ENCODE measurements at places on chromosomes 1 and 21. TPM values are rescaled to one million over a fixed set of nuclear protein-coding genes. Genes with fewer than 3 reads are reported as not detected.

- no peaks in the 10 kb centered on the region for H3K36me3 ChIP-seq
- H3K27me3 ChIP-seq: no peaks in the 10 kb centered on the region
- DNase-seq: no peak
- no peak overlapping the region for H3K27ac ChIP-seq
Measured at GRCh38 chr1:186994897-186995296, 166.1 kb downstream of the PLA2G4A start.

The INTS3 gene
- total RNA-seq: 41.5 TPM

The KRTAP19-1 gene
- not detected for total RNA-seq

The ADAMTS5 gene
- 9.6 TPM for total RNA-seq

The CYP4Z1 gene
- total RNA-seq: not detected

GRCh38 chr1:3695326-3696217 is 43.3 kb downstream of the TP73 start:
- H3K4me3 ChIP-seq: no peak overlapping the region
- DNase-seq: peak; percentile 69
- H3K4me1 ChIP-seq: no peaks in the 10 kb centered on the region
- no peaks in the 10 kb centered on the region for H3K36me3 ChIP-seq
- H3K27ac ChIP-seq: no peak overlapping the region

- no peak overlapping the region for H3K27ac ChIP-seq
- H3K4me1 ChIP-seq: 0 out of 2 replicates have a peak, but pooled peaks cover 5% of the 10 kb centered on the region
- no peak overlapping the region for H3K4me3 ChIP-seq
Measured at GRCh38 chr21:45704311-45705108, 61.0 kb downstream of the PCBP3 start.

The MORC3 gene
- 38.7 TPM for total RNA-seq

The CLIC6 gene
- not detected for total RNA-seq

DNA sequence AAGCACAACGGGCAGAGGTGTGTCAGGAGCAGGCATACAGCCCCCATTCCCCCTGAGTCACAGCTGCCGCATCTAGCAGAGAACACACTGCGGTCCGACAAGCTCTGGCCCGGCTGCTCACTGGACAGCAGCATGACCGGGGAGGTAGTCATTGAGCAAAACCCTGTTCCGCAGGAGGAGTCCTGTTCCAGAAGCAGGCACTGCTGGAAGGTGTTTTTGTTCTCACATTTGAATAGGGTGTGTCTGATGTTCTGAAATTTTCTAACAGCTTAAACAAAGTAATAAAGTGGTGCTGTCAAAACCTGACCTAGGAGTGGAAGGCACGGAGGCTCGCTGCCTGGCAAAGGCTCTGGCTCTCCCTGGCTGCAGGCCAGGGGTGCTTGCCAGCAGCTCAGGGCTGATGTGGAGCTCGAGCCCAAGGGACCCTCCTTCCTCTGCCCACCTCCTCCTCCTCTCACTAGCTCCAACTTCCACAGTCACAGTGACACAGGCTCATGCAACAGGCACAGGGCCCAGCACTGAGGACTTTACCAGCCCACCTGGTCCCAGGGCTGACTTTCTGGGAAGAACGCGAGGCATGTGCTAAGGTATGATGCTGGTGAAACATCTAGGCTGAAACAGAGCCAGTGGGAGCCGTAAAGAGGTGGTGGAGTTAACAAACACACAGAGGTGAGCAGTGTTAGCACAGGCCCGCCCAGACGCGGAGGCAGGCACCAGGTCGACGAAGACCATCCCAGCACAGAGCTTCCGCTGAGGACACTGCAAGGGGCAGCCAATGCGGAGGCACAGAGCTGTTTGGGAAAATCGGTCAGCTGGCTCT is 118.6 kb upstream of the IFFO2 start:
- DNase-seq: no peak
- no peaks in the 10 kb centered on the region for H3K4me1 ChIP-seq
- no peak overlapping the region for H3K4me3 ChIP-seq
- H3K27me3 ChIP-seq: no peaks in the 10 kb centered on the region

GRCh38 chr1:242243472-242243871 is 244.6 kb upstream of the MAP1LC3C start:
- DNase-seq: no peak
- no peaks in the 10 kb centered on the region for H3K36me3 ChIP-seq
- H3K27me3 ChIP-seq: no peaks in the 10 kb centered on the region
- no peaks in the 10 kb centered on the region for H3K4me1 ChIP-seq
- H3K4me3 ChIP-seq: no peak overlapping the region

DNA sequence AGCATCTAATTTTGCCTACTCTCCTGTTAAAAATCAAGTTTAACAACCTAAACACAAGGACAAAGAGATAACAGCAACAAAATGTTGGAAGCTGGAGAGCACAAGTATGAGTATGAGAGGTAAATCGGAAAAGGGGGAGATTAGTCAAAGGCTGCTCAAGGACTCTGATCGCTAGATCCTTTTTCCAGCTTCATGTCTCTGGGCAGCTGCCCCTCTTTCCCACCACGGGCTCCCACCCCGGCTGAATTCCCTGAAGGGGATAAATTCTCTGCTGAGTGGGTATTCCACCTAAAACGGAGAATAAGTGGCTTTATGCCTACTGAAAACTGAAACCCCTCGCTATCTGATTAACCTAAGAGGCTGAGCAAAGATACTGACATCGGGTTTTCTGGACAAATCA is 696 bp upstream of the CTBS start:
- H3K4me1 ChIP-seq: peaks cover 25% of the 10 kb centered on the region
- H3K27ac ChIP-seq: no peak overlapping the region
- peak overlapping the region; percentile 93 for H3K4me3 ChIP-seq
- 0 out of 2 replicates have a peak, but pooled peaks cover under 1% of the 10 kb centered on the region for H3K36me3 ChIP-seq
- H3K27me3 ChIP-seq: no peaks in the 10 kb centered on the region

DNA sequence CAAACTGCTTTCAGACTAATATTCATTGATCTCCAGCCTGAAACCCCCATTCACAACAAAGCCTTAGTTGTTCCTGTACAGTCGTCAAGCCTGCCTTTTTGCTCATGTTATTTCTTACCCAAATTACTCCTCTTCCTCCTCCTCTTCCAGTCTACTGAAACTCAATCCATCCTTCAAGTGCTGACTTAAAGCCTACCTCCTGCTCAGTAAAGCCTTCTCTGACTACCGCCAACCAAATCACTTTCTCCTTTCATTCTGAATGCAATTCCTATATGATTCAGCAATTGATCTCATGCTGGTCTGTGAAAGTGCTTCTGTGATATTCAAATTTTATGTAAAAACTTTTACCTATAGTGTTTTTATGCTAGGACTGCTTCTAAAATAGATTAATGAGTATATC is 18.6 kb downstream of the TAF5L start:
- peaks cover 69% of the 10 kb centered on the region for H3K36me3 ChIP-seq
- H3K27me3 ChIP-seq: no peaks in the 10 kb centered on the region
- no peak overlapping the region for H3K27ac ChIP-seq

The TAS1R1 gene
- not detected for total RNA-seq

The LENEP gene
- total RNA-seq: not detected

The PM20D1 gene
- total RNA-seq: 0.22 TPM

The DDAH1 gene
- total RNA-seq: 168 TPM

DNA sequence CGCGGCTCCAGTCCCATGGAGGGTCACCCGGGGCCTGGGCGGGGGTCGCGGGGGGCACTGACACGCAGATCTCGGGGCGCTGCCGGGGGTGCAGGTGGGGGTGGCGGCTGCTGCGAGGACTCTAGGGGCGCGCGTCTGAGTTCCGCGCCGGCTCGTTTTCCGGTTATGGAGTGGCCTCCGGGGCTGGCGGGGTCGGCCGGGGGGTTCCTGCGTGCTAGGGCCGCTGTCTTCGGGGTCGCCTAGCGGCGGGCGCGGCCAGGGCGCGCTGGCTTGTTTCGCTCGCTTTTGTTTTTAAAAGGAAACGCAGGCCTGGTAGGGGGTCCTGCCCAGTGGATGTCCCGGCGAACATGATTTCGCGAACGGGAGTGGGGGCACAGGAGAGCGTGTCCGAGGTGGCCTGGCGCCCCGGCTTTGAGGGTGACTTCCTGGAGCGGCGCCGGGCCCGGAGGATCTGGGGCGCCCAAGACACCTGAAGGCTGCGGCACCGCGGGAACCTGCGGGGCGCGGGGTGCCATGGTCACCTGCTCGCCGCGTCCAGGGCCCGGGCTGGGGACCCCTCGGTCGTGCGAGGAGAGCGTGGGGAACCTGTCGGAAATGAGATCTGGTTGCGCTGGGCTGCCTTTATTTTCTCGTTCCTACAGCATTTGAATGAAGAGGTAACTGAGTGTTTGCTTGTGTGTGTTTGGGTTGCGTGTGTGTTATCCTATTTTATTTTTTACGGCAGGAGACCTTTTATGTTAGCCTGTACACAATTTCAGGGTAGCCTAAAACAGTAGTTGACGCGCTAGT is 618 bp downstream of the ETS2 start:
- H3K4me1 ChIP-seq: peaks cover 19% of the 10 kb centered on the region
- peak; percentile 41 for DNase-seq
- H3K36me3 ChIP-seq: no peaks in the 10 kb centered on the region
- no peak overlapping the region for H3K27ac ChIP-seq

DNA sequence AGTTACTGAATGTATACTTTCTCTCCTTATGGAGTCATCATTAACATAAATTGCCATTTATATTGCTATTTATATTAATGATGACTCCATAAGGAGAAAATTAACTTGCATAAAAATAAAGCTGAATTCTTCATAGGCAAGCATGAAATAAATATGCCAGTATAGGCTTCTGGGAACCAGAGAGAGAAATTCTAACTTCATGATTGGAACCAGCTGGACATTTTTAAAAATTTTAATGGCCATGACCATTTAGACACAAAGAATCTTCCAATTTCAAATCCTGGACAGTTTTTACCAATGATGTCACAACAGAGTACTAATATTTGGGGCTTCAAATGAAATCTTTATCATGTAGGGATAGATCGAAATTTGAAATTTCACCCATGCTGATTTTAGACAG is 268.7 kb downstream of the PTGER3 start:
- H3K4me3 ChIP-seq: peak overlapping the region; percentile 11
- H3K36me3 ChIP-seq: no peaks in the 10 kb centered on the region
- DNase-seq: peak; percentile 44
- peaks cover 32% of the 10 kb centered on the region for H3K4me1 ChIP-seq
- H3K27me3 ChIP-seq: no peaks in the 10 kb centered on the region
- peak overlapping the region; percentile 80 for H3K27ac ChIP-seq

DNA sequence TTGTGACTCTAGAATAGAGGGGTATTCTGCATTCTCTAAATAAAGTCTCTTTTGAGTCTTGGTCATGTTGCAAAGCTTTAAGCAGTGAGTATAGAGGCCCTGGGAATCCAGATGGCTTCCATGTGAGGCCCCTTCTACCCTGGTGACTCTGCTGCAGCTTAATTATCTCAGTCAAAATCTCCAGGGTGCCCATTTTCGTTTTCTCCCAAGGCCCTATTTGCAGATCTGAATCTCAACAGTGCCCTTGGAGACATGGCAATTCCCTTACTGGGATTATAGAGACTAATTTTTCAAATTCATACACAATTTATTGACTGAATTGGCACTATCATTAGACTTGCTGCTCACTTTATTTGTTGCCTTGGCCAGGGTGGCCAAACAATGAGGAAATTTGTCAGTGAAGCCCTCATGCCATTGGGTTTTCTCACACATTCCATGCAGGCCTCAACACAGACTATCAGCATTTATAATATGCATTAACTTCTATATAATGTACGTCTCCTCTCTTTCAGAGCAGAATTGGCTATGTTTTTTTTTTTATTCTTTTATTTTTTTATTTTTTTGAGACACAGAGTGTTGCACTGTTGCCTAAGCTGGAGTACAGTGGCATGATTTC is 35.1 kb downstream of the PROX1 start:
- H3K4me3 ChIP-seq: no peak overlapping the region
- H3K27ac ChIP-seq: no peak overlapping the region
- no peak for DNase-seq
- H3K4me1 ChIP-seq: no peaks in the 10 kb centered on the region
- no peaks in the 10 kb centered on the region for H3K27me3 ChIP-seq
- no peaks in the 10 kb centered on the region for H3K36me3 ChIP-seq

GRCh38 chr1:20423169-20423795 is 62.7 kb downstream of the CAMK2N1 start:
- H3K36me3 ChIP-seq: no peaks in the 10 kb centered on the region
- H3K27me3 ChIP-seq: 0 out of 2 replicates have a peak, but pooled peaks cover 17% of the 10 kb centered on the region
- peaks cover 11% of the 10 kb centered on the region for H3K4me1 ChIP-seq
- DNase-seq: peak; percentile 27
- no peak overlapping the region for H3K4me3 ChIP-seq

The ATP6V1G3 gene
- total RNA-seq: not detected

The MMEL1 gene
- total RNA-seq: not detected

DNA sequence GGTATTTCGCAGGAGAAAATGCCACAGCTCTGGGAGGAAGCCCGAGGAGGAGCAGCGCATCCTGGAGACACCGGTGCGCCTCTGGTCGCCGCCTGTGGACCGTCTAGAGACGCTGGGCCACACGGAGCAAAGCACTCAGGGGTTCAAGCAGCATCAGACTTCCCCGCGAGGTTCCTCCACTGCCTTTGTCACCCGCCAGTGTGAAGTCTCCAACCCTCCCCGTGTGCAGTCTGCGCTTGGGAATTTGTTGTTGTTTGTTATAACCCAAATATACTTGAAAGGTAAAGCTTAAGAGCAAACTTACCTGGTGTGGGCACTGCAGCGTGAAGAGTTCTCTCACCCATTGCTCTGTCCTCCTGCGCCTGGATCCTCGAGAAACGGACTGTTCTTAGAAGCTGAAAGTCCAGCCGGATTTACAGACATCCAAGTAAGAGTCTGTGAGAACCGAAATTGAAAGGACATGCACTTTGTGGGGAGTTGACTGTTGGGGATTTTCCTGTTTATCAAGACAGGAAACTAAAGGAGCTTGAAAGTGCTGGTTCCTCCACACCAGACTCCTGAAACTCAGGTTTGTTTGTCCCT is at the start of gene GBP4:
Gene GBP4, minus strand, starts transcription at position 452 of the 582 bp plus-strand sequence. Its CDS starts 108 bp downstream, at position 344.
- H3K36me3 ChIP-seq: no peaks in the 10 kb centered on the region
- H3K27me3 ChIP-seq: no peaks in the 10 kb centered on the region
- H3K4me1 ChIP-seq: no peaks in the 10 kb centered on the region
- H3K27ac ChIP-seq: no peak within 1 kb of the TSS
- peak; percentile 28 for DNase-seq

DNA sequence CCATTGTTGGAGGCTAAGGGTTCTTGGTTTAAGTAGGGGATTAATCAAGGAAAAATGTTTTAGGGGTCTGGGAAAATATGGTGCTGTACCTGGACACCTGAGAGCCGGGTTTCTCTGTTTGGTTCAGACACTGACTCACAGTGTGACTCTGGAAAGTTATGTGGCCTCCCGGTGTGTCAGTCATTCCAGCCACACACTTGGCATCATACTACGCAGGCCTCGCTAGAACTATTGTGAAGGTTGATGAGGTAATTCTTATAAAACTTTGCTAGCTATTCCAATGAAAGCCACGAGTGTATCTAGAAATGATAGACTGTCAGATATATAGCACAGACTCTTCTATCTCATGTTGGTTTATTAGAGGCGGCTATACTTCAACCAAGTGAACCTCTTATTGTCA is 4.8 kb upstream of the CAMSAP2 start:
- no peaks in the 10 kb centered on the region for H3K36me3 ChIP-seq
- H3K27me3 ChIP-seq: no peaks in the 10 kb centered on the region
- H3K27ac ChIP-seq: no peak overlapping the region
- H3K4me1 ChIP-seq: peaks cover 16% of the 10 kb centered on the region

DNA sequence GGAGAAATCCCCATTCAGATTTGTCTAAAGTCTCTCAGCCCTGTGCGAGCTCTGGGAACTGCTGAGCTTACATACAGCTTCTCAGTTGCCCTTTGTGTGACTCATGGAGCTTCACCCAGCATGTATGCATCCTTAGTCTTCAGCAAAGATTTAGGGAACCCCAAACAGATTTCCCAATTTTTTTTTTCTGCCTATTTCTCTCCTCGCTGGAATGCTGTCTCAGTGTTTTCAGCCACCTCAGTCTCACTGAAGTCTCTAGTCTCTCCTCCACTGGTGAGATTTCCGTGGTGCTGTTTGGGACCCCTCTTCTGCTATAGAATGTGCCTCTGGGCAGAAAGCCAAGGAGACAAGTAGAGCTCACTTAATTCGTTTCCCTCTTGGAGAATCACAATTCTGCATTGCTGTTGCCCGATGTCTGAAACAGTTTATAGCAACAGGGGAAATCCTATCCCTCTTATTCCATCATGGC is 28.1 kb upstream of the TXLNA start:
- 0 out of 2 replicates have a peak, but pooled peaks cover 5% of the 10 kb centered on the region for H3K36me3 ChIP-seq
- no peak overlapping the region for H3K4me3 ChIP-seq
- peaks cover 18% of the 10 kb centered on the region for H3K4me1 ChIP-seq
- no peaks in the 10 kb centered on the region for H3K27me3 ChIP-seq
- peak; percentile 87 for DNase-seq
